ENCODE measurements at places on chromosomes 13 and 19.

DNA sequence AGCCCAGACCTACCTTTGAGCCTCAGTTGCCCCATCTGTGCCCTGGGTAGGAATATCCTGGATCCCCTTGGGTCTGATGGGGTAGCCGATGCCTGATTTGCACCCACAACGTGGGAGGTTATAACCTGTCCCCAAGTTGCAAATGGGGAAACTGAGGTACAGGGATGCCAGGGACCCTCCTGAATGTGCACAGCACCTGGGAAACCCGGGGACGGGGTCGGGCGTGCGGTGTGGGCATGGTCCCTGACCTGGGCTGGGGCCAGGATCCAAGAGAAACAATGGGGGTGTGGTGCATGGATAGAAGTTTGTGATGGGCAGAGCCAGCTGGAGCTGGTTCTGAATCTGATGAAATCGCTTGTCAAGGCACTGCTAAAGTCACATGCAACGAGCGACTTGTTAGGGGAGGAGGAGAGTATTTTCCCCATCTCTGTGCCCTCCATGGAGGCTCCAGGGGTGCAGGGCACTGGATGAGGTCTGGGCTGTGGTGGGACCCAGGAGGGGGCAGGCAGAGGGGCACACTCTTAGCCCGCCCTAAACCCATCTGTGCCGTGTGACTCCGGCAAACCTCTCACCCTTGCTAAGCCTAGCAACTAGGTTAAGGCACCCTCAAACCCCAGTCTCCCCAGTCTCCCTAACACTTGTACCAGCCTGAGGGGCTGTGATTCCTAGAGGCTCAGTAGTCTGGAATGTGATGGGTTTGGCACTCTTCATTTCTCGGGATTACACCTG is 749 bp downstream of the GDF15 start:
- DNase-seq = peak; percentile 49

DNA sequence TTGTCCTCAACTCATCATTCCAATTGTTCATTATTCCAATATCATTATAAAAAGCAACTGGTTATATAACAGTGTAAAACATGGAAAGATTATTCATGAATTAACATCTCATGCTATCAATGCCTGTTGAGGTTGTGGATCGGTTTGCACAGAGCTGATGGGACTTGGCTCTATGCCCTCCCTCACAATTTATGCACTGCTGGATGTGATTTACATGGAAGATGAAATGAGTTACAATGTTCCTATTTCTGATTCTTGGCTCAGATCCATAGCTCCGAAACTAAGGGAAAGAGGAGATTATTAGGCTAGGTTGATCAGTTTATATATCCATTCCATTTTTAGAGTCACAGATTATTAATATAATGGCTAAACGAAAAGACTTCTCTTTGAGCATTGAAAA is 38.6 kb downstream of the SCEL start:
- no peak for DNase-seq

DNA sequence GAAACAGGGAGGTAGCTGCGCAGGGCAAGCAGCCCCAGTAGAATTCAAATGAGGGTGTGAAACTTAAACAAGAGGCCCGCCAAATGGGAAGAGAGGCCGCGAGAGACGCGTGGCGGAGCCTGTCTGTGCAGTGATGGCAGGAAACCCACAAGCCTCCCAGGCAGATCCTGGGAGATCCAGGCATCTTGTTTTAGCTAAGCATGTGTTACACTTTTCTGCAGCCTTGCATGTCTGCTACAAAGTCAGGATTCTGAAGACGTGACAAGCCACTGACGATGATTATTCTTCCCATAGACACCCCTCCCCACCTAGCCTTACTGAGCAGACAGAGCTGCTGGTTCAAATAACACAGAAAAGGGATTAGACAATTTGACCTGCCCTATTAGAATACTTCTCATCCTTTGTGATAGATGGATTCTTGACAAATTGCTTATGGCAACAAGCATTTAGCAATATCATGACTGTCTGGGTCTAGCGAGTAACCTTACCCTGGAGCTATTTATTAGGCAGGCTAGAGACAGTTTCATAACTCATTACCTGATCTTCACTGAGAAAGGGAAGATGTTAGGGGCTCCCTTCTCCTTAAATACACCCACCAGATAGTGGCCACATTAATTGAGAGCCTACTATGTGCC is 185.2 kb upstream of the IRS2 start:
- peak; percentile 66 for DNase-seq

DNA sequence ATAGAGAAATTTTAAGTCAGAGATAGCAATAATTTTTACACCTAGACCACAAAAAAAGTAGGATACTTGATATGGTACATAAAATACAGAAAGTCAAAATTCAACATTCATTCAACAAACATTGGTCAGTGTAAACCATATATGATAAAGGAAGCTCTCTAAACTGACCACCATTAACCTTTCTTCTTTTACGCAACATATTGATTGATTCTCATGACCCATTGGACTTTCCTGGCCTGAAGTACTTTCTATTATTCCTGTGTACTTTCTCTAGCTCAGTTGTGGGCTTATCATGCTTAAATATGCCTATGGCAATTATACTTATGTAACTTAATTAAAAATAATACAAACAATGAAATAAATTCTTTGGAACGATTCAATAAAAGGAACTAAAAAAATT is 10.7 kb downstream of the PIBF1 start:
- DNase-seq = no peak

- DNase-seq = no peak
Observed at GRCh38 chr19:10037367-10037766, 24.1 kb downstream of the RDH8 start.

DNA sequence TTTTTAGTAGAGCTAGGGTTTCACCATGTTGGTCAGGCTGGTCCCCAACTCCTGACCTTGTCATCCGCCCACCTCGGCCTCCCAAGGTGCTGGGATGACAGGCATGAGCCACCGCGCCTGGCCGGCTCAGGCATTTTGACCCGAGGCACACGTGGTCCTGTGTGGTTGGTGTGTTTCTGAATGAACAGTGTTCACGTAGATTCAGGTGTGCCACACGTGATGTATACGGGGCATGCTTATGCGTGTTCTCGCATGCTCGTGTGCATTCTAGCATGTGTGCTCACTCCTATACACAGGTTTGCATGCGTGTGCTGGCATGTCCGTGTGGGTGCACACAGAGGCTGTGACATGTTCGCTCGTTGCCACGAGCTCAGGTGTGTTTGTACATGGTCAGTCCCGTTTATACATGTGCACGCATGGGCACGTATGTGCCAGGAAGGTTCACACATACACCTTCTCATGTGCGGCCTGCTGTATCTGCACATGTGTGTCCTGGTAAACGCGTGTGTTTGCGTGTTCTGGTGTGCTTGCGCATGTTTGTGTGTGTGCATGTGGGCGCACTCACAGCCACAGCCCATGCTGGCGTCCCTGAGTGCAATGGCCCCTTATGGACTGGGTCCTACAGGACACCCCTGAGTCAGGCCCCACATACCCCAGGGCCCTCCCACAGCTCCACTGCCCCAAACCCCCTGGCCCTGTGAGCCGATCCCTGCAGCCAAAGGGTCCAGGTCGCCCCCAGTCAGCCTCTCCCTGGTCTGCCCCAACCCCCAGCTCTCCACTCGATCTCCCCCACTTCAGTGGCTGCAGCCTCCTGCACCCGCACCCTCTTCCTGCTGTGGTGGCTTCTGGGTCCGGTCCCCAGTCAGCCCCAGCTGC is 20.6 kb upstream of the TCF3 start:
- DNase-seq = no peak

- no peak for DNase-seq
Observed at GRCh38 chr19:46020819-46021125, 2.1 kb downstream of the PGLYRP1 start.

DNA sequence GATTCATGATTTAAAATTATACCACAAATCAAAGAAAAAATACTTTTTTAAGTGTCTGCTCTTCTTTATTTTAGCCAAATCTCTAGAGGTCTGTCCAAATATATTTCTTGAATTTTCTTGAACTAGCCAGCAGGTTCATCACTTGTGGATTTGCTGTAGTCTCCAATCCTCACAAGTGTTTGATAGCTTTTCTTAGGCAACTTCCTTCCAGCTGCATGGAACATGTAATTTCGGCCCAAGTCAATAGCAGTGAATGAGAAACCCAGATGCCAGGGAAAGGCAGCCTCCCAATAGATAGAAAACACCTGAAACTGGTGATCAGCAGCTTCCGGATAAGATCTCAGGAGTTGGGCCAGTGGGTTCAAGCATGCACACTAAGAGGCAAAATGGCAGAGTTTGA is 15.6 kb upstream of the RNASEH2B start:
- DNase-seq = no peak

DNA sequence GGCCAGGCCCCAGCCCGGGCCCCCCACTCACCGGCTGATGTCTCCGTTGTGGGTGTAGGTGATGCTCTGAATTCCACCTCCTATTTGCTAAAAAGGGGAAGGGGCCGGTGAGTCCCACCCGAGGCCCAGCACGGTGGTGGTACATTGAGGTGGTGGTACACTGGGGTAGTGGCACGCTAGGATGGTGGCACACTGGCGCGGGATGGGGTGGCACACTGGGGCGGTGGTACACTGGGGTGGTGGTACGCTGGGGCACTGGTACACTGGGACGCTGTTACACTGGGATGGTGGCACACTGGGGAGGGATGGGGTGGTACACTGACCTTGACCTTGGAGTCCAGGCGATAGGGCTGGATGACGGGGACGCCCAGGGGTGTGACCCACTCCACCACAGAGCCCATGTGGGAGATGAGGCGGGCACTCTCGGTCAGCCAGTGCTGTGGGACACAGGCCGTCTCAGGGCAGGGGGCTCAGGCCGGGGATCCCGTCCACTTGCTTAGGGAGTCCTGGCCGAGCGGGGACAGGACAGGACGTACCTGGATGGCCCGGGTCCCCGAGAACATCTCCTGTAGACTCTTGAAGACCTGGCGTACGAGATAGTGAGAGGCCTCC is 14.6 kb downstream of the POLRMT start:
- DNase-seq = no peak

DNA sequence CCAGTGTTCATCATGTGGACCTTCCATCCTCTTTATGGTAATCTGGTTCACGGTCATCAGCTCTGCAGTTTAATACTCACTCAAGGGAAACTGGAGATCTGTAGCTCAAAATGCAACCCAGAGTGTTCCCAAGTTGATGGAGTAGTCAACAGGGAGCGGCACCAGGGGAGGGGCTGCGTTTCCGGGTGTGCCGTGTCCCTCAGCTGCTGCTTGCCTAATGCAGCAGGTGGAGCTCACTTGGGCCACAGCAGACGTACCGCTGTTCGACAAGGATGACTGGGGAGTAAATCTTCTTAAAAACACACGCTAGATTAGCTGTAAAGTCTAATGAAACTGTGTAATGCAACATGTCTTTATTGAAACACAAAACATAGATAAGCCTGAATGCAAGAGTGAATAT is 81.1 kb downstream of the TNFSF13B start:
- DNase-seq = no peak

GRCh38 chr13:79108914-79109643 is 297.0 kb downstream of the RBM26 start:
- no peak for DNase-seq

DNA sequence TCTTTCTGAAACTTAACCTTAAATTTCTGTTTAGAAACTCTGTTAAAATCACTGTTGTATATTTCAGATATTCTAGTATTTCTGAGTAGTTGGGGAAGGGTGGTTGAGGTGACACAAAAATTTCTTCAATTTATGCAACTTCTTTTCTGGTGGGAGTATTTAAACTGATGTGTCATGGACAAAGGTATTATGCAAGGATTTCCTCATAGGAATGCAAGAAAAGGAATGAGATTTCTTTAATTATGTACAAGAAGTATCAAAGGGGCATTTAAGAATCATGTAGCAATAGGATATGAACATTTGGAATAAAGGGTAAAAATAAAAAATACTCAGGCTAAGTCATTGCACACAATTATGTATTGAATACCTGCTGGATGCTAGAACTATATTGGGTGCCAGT is 575.8 kb upstream of the KLF12 start:
- peak; percentile 36 for DNase-seq

DNA sequence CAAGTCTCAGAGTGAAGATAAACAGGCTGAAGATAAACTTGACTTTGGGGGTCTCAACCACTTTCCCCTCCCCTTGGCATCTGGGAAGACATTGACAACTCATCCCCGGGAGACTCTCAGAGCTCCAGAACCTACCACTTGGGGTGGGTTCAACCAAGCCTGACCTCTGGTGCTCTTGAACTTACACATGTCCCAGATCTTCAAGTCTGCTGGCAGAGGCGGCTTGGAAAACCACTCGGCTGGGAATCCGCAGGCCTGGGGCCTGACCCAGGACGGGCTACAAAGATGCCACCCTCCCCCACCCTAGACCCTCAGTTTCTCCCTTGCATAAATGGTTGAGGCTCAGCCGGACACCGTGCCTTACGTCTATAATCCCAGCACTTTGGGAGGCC is 512 bp downstream of the LRRC8E start:
- no peak for DNase-seq

DNA sequence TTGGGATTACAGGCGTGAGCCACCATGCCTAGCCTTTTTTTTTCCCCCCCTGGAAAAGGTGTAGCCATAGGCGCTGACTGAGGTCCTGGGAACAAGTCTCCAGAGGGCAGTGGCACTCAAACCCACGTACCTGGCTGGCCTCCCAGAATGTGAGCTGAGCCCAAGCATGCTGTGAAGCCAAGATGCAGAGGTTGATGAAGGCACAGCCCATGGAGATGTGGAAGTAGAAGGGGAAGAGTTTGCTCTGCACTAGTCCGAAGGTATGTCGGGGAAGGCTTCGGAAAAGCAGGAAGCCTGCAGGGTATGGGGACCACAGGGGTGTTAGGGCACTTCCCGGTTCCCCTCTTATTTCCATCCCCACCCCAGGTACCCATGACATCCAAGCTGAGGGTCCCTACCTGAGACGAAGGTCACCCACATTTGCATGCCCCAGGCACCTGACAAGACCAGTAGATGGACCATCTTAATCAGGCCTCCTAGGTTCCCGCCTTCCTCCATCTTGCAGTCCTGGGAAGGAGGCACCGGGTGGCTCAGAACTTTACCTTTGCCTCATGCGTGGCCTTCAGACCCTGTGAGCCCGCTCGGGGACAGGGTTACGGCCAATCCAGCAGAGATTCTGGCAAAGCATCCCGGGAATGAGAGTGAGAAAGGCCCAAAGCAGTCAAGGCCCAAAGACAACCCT is 805 bp downstream of the TMEM205 start:
- DNase-seq = peak; percentile 6

DNA sequence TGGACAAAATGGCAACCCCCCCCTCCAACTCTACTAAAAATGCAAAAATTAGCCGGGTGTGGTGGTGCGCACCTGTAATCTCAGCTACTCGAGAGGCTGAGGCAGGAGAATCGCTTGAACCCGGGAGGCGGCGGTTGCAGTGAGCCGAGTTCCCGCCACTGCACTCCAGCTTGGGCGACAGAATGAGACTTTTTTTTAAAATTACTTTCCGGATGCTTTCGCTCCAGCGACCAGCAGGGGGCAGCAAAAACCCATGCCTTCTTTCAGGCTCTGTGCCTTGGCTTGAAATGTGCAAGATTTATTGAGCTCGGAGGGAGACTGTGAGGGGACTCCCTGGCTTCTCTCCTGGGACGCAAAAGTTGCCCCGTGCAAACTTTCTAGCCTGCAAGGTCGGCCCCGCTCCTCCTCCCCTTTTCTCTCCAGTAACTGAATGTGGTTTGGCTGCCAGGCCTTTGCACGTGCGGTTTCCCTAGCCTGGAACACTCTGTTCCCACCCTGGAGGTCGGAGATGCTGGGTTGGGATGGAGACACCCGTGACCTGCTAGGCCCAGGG is 61.4 kb upstream of the NFIC start:
- DNase-seq = peak; percentile 59
